ENCODE measurements at places on chromosomes 7 and 10. TPM values are rescaled to one million over a fixed set of nuclear protein-coding genes. Genes with fewer than 3 reads are reported as not detected.

GRCh38 chr7:155195939-155196523, 101.6 kb upstream of the INSIG1 start:
- no peak for DNase-seq

GRCh38 chr10:78785066-78785465, 283.7 kb upstream of the ZMIZ1 start:
- no peak for DNase-seq

The TRPV5 gene
- not detected for total RNA-seq

- no peak for DNase-seq
These were observed 119.8 kb downstream of the ZNF736 start for GRCh38 chr7:64433590-64433989.

The ZNF239 gene
- 1.5 TPM for total RNA-seq

- DNase-seq = no peak
These were observed 616.6 kb downstream of the XPNPEP1 start for GRCh38 chr10:109306698-109307097.

The HOXA10 gene
- not detected for total RNA-seq

The OLAH gene
- not detected for total RNA-seq

GRCh38 chr10:23362069-23362830, 17.7 kb upstream of the C10orf67 start:
- no peak for DNase-seq

DNA sequence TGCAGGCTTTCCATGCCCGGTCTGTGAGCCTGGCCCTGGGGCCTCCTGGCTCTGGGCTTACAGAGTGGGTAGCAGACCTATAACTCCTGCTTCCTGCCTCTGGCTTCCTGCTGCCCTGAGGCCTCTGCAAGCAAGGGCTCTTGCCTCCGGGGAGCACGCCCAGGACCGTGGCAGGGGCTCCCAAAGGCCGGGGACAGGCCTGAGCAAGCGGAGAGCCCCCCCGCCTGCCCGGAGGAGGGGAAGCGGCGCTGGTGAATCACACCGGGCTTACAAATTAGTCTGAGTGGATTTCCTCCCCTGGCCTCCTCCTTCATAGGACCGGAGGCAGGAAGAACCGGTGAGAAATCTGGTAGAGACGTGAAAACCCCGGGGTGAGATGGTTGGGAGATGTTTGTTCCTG, 1.5 kb upstream of the MYL10 start:
- no peak for DNase-seq

DNA sequence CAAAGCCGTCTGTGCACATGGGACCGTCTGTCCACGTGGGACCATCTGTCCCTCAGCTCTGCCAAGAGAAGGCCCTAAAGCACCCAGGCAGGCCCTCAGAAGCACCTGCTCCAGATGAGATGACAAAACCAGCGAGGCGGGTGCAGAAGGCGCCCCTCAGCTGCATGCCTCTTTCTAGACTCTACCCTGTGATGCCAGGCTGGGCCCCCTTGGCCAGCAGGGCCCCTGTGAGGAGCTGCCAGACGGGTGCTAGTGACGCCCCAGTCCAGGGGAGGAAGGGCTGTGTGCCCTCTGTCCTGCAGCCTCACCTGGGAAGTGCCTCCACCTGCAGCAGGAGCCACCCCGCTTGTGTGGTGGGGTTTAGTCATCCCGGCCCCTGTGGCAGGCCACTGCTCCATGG, 309.2 kb upstream of the SHH start:
- no peak for DNase-seq

The SERPINE1 gene
- total RNA-seq = 4.3 TPM

The NPS gene
- total RNA-seq = not detected

GRCh38 chr7:33054261-33054964, 8.2 kb downstream of the NT5C3A start:
- DNase-seq = no peak

The HDAC9 gene
- total RNA-seq = 39.6 TPM

GRCh38 chr10:3067118-3067858, at the start of gene PFKP:
Gene PFKP (plus strand): TSS chr10:3067548. CDS start chr10:3067596, 48 bp downstream.
- peak; percentile 50 for DNase-seq

DNA sequence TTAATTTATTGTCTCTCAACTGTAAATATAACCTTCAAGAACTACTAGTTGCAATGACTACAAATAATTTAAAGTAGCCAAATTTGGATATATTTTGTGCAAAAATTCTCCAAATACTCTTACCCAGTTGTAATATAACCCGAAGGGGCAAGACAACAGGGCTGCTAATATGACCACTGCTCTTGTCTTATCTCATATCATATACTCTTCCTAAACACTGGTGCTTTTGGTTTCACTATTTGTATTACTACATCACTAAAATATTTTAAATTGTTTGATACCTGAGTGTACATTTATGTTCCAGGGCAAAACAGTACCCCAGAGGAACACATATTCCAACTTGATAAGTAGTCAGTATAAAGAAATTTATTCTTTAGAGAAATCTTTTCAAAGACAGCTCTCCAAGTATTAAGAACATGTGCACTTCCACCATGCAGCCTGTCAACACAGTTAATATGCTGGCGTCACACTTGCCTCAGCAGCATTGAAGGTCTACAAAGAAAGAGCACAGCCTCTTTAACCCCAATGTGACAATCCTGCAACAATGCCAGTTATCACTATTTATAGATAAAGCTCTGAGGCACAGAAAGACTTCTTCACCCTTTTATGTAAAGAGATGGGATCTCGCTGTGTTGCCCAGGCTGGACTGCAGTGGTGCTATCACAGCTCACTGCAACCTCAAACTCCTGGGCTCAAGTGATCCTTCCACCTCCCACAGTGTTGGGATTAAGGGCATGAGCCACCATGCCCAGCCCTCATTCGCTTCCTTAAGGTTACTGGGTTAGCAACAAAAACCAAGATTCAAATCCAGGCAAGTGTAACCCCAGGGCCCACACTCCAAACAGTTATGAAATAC, 37.8 kb downstream of the RHEB start:
- DNase-seq = no peak

The TMEM139 gene
- 8.8 TPM for total RNA-seq

DNA sequence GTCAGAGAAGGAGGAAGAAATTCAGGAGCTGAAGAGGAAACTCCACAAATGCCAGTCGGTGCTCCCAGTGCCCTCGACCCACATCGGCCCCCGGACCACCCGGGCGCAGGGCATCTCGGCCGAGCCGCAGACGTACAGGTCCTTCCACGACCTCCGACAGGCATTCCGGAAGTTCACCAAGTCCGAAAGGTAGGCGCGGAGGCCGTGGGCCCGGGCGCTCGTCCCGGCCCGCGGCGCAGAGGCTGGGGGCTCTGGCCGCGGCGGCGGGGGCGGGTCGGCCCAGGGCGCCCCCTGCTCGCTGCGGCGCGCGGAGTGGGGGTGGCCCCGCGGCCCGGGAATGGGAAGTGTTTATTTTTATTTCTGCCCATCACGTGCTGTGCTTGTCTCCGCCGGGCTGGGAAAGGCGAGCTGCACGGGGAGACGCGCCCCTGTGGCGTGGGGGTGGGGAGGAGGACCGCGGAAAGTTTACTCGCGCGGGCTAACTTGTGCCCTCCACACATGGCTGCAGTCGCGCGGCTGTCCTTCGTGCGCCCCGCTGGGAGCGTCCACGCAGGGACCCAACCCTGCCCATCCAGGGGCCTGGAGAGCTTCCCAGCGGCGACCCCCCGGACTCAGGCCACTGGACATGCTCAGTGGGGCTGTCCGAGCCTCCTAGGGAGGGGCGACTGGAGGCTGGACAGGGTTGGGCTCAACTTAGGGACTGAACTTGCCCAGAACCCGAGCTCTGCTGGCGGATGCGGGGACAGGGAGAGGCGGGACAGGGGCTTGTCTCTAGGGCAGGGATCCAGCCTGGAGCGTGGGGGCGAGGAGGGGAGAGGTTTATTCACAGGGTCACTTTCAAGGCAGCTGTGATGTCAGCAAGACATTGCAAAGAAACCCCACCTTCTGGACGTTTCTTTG, 82.6 kb upstream of the PRKG1 start:
- peak; percentile 67 for DNase-seq

DNA sequence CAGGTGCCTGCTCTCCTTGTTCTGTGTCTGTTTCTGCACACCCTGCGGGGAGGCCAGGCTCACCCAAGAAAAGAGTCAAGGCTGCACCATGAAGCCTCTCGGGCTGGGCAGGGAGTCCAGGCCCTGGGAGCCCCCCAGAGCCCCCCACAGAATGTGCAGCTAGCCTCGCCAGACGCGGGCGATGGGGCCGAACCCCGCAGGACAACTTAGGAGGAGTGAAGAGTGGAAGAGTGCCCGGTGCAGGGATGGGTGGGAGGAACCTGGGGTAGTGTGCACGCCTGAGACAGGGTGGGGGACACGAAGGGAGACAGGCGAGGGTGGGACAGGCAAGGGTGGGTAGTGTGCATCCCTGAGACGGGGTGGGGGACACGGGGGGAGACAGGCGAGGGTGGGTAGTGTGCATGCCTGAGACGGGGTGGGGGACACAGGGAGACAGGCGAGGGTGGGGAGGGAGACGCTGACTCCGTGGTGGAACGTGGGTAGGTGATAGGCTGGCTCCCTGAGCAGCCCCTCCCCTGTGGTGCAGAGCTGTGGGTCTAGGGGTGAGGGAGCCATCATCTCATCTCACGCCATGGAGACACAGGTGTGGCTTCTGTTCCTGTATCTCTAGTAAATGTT, 615.4 kb downstream of the DNAJB6 start:
- no peak for DNase-seq

DNA sequence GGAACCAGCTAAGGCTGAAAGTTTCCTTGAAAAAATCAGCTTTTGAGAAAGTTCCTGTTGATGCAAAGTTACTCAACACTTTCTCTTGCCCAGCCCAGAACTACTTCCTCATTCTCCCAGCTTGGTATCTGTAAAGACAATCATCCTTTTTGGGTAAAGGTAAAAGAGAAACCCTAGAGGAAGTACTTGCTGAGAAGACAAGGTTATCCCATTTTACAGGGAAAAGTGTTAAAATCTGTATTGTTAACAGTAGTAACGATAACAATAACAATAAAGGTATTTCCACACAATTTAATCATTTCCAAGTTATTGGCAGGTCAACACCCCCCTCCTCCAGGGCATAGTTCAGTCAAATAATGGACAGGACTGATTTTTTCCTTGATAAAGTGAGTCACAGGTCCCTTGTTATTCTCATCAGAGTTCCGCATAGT, 2.4 kb downstream of the ALOX5 start:
- DNase-seq = no peak

The CYP26C1 gene
- total RNA-seq = not detected

GRCh38 chr10:84076047-84076388, 63.3 kb upstream of the GHITM start:
- DNase-seq = no peak

The ADCY1 gene
- total RNA-seq = 2.8 TPM

The GSAP gene
- 7.2 TPM for total RNA-seq

GRCh38 chr7:17033245-17033644, 151.5 kb upstream of the AGR3 start:
- DNase-seq = no peak

GRCh38 chr10:74432841-74433594, 282.0 kb downstream of the ADK start:
- DNase-seq = no peak

The RNF148 gene
- not detected for total RNA-seq

GRCh38 chr7:150897502-150898474, 45.5 kb downstream of the AOC1 start:
- no peak for DNase-seq

The GIMAP4 gene
- 31.2 TPM for total RNA-seq

The MYL10 gene
- total RNA-seq = not detected

The DNAH11 gene
- 0.74 TPM for total RNA-seq

DNA sequence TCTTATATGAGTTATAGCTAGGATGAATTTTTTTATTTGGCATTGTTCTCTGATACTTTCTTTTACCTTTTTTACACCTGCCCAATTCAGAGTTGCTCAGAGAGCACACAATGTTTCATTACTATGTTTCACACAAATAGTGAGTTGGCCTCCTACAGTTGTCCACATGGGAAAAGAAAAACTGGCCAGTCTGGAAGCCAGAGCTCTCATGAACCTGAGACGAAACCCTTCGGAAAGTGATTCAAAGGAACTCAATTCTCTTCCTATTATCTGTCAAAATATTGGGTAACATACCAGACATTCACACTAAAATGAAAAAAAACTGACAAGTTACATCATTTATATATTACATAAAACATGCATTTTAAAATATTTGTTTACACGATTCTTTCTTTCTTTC, 15.3 kb downstream of the SCRN1 start:
- DNase-seq = no peak

GRCh38 chr10:125726914-125727313, 7.4 kb downstream of the EDRF1 start:
- DNase-seq = no peak
